Activated T-cell treated with anti-CD3 and anti-CD28 coated beads, Interleukin-2, amount 50 U/mL, for 72 hours (primary cell): ENCODE measurements at places on chromosomes 3 and 15. TPM values are rescaled to one million over a fixed set of nuclear protein-coding genes. Genes with fewer than 3 reads are reported as not detected.
A peak's percentile ranks its signal among the peaks of the same experiment; 100 is the strongest.

DNA sequence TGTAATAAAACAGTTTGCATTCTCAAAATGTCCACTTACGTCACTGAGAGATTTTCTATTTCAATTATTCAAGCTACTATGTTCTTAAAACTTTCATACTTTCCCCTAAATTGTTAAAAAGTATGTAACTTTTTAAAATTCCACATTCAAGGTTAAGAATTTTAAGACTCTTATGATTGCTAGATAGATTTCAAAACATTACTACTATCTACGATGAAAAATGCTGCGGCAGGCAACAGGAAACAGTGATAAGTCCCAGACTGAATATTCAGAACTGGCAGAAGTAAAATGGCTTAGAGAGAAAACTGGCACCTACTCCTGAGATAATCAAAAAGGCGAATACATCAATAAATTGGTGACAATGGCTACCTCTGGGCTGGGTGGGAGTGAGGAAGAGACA, 16.2 kb downstream of the ATP13A3 start:
- no peaks in the 10 kb centered on the region for H3K36me3 ChIP-seq
- no peaks in the 10 kb centered on the region for H3K27me3 ChIP-seq
- no peak for DNase-seq
- H3K27ac ChIP-seq: no peak overlapping the region
- H3K4me3 ChIP-seq: no peak overlapping the region

GRCh38 chr15:95883064-95883463, 447.4 kb upstream of the NR2F2 start:
- no peak overlapping the region for H3K4me3 ChIP-seq
- H3K4me1 ChIP-seq: peaks cover 19% of the 10 kb centered on the region
- no peaks in the 10 kb centered on the region for H3K27me3 ChIP-seq
- DNase-seq: no peak
- H3K27ac ChIP-seq: no peak overlapping the region

GRCh38 chr15:42547918-42548248, 710 bp downstream of the LRRC57 start:
- DNase-seq: no peak
- no peaks in the 10 kb centered on the region for H3K27me3 ChIP-seq
- peak overlapping the region; percentile 93 for H3K4me3 ChIP-seq
- H3K36me3 ChIP-seq: peaks cover 6% of the 10 kb centered on the region
- peak overlapping the region; percentile 92 for H3K27ac ChIP-seq

DNA sequence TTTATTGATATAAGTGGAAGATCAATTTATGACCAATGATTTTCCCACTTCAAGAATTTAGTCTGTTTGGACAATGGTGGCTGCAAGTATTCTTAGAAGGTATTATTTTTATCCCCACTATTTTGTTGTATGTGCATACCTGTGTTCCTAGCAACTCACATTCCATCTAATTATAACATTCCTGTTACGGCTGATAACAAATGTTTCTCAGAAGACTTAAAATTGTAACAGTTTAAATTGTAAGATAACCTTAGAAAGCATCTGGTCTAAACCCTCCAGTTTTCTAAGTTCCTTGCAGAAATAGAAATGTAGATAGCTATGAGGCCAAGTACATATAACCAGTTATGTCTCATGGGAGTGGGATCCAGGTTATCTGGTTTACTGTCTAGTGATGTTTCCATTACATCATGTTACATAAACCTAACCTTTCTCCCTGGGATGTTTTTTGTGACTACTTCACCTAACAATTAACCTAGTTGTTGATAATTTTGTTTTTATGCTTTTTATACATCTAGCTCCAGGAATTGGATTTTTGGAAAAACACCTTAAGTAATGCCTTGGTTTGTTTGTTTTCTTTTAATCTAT, 11.1 kb upstream of the MFN1 start:
- no peak overlapping the region for H3K4me3 ChIP-seq
- peaks cover 30% of the 10 kb centered on the region for H3K36me3 ChIP-seq
- H3K27me3 ChIP-seq: no peaks in the 10 kb centered on the region
- H3K4me1 ChIP-seq: no peaks in the 10 kb centered on the region

DNA sequence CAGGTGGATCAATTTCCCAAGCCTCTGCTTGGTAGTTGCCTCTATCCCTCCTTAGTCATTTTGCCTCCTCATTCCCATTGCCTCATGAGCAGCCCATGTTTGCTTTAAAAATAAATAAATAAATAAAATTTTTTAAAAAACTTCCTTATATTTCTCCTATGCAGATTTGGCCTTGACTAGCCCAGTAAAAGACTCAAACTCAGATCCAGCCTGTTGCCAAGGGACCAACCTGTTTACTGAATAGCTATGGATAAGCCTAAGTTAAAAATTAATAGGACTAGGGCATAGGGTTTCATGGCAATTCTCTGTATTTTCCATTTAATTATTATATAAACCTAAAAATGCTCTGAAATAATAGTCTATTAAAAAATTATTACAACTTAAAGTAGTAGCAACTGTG, 384.4 kb downstream of the RSL24D1 start:
- no peaks in the 10 kb centered on the region for H3K36me3 ChIP-seq
- no peak for DNase-seq
- no peaks in the 10 kb centered on the region for H3K4me1 ChIP-seq
- H3K27ac ChIP-seq: no peak overlapping the region
- no peak overlapping the region for H3K4me3 ChIP-seq
- no peaks in the 10 kb centered on the region for H3K27me3 ChIP-seq

DNA sequence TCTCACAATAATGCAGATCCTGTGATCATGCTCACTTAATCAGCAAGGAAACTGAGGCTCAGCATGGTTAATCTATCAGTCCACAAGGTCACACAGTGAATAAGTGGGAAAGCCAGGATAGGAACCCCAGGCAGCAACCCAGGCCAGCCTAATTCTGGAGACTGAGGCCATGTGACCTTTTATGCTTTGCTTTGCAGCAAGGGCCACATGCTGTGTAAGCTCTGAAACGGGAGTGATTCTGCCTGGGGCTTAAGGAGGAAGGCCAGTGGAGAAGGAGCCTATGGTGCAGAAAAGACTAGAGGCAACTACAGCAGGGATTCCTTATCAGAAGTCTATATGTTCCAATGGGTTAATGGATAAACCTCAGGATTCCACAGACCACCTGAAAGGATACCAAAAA, 157.6 kb upstream of the PPP2R3A start:
- no peak for DNase-seq
- H3K27ac ChIP-seq: no peak overlapping the region
- H3K4me3 ChIP-seq: no peak overlapping the region
- H3K27me3 ChIP-seq: no peaks in the 10 kb centered on the region
- H3K4me1 ChIP-seq: no peaks in the 10 kb centered on the region

DNA sequence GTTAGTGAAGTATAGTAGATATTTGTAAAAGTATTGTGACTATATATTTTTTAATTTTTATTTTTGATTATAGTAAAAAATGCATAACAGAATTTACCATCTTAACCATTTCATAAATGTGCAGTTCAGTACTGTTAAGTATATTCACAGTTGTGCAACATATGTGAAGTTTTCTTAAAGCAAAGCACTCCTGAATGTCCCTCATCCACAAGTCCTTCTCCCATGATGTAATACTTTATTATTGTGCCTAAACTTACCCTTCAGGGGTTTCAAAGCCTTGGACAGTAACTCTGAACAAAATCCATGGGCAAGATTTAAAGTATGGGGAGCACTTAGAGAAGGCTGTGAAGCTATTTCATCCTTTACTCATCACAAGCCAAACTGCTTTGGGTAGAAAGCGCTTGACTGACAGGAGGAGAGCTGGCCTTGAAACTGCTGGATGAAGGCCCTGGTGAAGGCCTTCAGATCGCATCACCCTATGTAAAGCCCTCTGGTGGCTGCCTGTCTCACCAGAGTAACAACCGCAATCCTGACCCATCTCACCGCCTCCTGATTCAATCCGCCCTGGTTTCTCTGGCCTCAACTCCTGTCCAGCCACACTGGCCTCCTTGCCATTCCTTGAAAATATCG, 28.0 kb downstream of the LSM3 start:
- no peaks in the 10 kb centered on the region for H3K36me3 ChIP-seq
- no peaks in the 10 kb centered on the region for H3K4me1 ChIP-seq
- no peaks in the 10 kb centered on the region for H3K27me3 ChIP-seq
- no peak for DNase-seq

DNA sequence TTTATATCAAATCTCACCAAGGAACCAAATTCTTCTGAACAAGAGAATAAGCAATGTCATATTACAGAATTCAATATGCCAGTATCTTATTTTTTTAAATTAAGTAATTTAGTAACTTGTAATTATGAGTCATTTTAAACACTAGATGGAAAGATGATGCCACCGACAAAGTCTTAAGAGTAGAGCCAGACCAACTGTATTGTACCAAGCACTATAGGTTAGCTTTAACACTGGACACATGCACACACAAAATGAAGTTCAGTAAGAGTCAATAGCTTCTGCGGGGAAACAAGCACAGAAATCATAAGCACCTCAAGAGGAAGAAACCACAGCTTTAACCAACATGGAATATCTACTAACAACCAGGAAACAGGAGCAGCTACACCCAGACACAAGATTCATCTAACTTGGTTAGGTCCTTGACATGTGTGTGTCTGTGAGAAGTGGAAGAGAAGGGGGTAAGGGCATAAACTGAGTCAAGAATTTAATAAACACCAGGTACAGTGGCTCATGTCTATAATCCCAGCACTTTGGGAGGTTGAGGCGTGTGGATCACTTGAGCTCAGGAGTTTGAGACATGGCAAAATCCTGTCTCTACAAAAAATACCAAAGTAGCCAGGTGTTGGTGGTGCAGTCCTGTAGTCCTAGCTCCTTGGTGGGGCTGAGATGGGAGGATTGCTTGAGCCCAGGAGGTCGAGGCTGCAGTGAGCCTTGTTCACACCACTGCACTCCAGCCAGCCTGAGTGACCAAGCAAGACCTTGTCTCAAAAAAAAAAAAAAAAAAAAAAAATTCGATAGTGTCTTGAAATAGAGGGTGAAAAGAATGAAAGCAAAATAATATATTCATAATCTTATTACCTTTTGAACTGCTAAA, 28.9 kb downstream of the DENND4A start:
- H3K4me3 ChIP-seq: peak overlapping the region; percentile 56
- no peak for DNase-seq
- H3K27ac ChIP-seq: no peak overlapping the region

- no peaks in the 10 kb centered on the region for H3K36me3 ChIP-seq
- H3K27me3 ChIP-seq: no peaks in the 10 kb centered on the region
- H3K4me3 ChIP-seq: no peak overlapping the region
Measured at GRCh38 chr15:95919460-95919859, 411.0 kb upstream of the NR2F2 start.

- no peaks in the 10 kb centered on the region for H3K36me3 ChIP-seq
- H3K27me3 ChIP-seq: no peaks in the 10 kb centered on the region
- DNase-seq: no peak
- H3K4me1 ChIP-seq: no peaks in the 10 kb centered on the region
- H3K4me3 ChIP-seq: no peak overlapping the region
- no peak overlapping the region for H3K27ac ChIP-seq
Measured at GRCh38 chr3:74590620-74591262, 23.7 kb downstream of the CNTN3 start.

- H3K4me1 ChIP-seq: peaks cover 12% of the 10 kb centered on the region
- DNase-seq: no peak
- H3K27me3 ChIP-seq: peaks cover 19% of the 10 kb centered on the region
Measured at GRCh38 chr3:193932136-193932535, 203.8 kb upstream of the HES1 start.

DNA sequence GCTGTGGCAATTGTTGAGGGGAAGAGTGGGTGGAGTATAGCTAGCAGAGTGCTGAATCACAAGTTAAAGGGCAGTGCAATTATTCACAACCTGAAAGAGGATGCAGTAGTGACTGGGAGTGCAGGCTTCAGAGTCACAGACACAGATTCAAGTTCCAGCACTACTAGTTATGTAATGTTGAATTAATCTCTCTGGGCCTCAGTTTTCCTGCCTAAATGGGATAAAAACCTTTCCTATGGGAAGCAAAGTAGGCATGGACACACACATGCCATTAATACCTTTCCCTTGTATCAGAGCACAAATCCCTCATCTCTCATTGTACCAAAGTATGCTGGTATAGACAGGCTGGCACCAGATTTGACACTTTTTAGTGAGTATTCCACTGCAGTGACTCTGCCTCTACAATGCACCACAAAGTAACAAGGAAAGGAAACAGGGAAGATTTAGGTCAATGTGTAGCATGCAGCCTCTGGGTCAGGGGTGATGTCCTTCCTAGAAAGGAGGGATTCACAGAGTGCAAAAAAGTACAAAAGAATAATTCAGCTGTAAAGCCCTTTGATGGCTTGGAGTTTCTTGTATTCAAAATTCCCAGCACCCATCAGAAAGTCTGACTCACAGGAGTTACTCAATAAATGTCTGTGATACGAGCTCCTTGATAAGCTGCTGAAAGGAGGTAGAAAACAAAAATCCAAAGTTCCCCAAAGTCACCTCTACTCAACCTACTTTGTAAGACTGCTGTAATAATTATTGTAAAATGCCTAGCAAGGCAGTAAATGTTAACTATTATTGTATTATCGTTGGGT, 507.5 kb upstream of the TGFBR2 start:
- no peak overlapping the region for H3K27ac ChIP-seq
- H3K36me3 ChIP-seq: no peaks in the 10 kb centered on the region
- peaks cover 10% of the 10 kb centered on the region for H3K4me1 ChIP-seq
- H3K4me3 ChIP-seq: no peak overlapping the region
- peaks cover 6% of the 10 kb centered on the region for H3K27me3 ChIP-seq

DNA sequence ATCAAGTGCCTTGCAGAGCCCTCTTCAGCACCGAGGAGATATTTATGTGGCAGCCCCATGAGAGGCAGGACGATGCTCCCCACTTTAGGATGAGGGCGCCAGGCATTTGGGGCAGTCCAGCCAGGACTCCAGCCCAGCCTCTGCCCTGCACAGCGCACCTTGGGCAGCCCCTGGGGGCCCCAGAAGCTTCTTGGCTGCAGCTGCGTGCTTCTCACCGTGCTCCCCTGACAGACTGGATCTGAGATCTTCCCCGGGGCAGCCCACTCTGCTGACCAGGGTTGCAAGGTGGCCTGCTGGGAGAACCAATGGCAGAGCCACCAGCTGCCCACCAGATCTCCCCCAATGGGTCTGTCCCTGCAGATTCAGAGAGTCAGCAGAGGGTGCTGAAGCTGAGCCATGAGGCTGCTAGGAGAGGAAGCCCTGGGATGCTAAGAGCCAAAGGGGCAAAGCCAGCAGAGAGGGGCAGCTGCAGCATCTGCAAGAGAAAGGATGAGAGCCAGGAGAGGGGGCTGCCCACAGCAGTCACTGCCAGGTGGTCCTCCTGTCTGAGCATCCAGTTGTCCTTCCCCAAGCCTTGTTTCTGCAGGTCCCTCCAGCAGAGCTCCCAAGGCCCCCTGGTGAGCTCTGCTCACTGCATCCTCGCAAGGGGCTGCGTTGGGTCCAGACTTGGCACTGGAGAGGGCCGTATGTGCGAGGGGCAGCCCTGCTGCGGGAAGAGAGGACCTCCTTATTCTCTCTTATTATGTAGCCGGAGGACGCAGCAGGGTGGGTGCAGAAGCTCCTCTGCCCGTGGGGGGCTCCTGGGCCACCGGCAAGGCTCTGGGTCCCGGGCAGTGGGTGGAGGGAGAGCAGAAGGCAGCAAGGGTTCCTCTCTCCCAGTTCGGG, 14.7 kb upstream of the KLF13 start:
- peaks cover 43% of the 10 kb centered on the region for H3K4me1 ChIP-seq
- H3K4me3 ChIP-seq: no peak overlapping the region
- no peak for DNase-seq
- no peak overlapping the region for H3K27ac ChIP-seq

The ATP6V1A gene
- 31.3 TPM for total RNA-seq

The PPP2R3A gene
- total RNA-seq: 0.53 TPM

The SATB1 gene
- 716 TPM for total RNA-seq

The AEN gene
- 155 TPM for total RNA-seq

The BFSP2 gene
- total RNA-seq: not detected

The GOLGA6A gene
- total RNA-seq: 0.53 TPM

The SEMA5B gene
- total RNA-seq: not detected
